ENCODE measurements at places on chromosomes 11 and 22.

DNA sequence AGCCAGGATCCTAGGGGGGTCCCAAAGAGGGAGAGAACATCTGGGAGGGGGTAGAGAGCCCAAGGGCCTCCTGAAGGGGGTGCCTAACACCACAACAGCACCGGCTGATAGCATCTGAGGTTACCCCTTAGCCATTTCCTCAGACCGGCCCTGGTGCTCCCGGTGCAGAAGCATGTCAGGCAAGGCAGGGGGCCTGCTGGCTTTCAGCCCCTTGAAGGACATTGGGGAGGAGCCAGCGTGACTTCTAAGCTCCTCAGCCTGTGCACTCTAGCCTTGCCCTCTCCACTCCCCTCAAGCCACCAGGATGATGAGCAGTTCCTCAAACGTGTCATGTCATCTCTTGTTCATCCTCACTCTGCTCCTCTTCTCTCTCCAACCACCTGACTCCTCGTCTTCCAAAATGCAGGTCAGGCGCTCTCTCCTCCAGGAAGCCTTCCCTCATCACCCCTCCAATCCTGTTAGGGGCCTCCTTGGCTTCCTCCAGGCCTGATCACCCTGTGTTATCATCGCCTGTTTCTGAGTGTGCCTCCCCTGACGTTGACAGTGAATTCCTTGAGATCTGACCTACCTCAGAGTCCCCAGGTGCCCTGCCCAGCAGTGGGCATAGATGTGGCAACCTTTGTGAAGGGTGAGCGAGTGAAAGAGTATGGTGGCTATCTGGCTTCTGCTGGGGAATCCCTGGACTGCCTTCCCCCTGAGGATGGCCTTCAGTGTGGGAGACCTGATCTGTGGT, 6.1 kb downstream of the P2RY2 start:
- no peak for DNase-seq

- no peak for DNase-seq
Measured at GRCh38 chr22:42642806-42643633, 2.6 kb upstream of the ATP5MGL start.

DNA sequence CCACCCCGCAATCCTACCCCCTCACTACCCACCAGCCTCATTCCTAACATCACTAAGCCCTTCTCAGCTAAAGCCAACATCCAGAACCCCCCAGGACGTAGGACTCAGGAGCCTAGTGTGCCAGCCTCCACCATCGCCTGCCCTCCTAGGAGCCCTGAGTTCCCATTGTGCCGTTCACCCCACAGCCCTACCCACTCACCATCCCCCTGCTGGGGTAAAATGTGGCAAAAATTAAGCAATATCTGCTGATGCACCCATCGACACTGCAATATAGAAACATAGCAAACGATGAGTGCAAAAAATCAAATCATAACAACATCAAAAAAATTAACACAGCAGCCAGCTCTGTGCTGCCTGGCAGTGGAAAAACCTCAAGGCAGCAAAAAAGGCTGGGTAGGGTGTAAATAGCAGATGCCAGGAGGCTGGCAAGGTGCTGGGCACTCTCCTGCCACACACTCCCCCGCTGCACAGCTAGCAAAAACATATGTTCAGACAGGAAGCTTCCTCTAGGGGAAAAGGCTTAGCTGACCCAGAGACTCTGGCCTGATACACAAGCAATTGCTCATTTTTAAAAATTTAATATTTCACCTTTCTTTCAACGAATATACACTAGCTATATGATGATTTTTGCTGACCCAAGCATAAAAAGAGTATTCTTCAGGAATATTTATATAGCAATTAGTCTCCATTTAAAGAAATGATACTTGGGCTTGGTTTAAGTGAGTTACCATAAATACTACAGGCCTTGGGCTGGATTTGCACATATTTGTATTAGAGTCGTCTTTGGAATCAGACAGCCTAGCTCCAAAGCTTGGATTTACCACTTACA, 33.8 kb downstream of the PRDM10 start:
- no peak for DNase-seq

GRCh38 chr11:72721276-72721675, 30.9 kb downstream of the ARAP1 start:
- no peak for DNase-seq

GRCh38 chr22:17331690-17332089, 37.6 kb upstream of the CECR2 start:
- no peak for DNase-seq

GRCh38 chr22:37301144-37301830, 19.0 kb downstream of the CYTH4 start:
- DNase-seq = no peak

- DNase-seq = no peak
Measured at GRCh38 chr11:17294033-17294432, 17.5 kb downstream of the NUCB2 start.

GRCh38 chr22:46147471-46148267, 2.7 kb upstream of the PPARA start:
- DNase-seq = peak; percentile 38

GRCh38 chr22:49066619-49067018, 761.1 kb downstream of the BRD1 start:
- DNase-seq = no peak

GRCh38 chr22:49765951-49766350, 61.7 kb downstream of the BRD1 start:
- no peak for DNase-seq

DNA sequence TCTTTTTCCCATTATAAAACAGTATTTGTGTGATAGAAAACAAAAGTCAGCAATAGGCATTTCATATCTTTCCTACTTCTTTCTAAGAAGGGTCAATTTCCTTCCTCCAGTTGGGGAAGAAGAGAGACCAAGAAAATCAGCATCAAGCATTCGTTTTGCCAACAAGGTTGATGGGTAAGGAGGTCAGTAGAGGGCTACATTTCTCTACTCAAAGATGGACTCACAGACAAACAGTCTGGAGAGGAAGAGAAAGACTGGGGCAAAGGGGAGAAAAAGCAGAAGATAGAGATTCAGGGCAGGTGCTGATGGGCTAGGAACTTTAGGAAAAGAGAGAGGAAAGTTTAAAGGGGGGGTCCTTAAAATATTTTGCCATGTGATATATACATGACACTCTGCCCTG, 8.6 kb upstream of the MTNR1B start:
- no peak for DNase-seq

GRCh38 chr11:65298131-65298535, 16.5 kb upstream of the CDC42EP2 start:
- no peak for DNase-seq

DNA sequence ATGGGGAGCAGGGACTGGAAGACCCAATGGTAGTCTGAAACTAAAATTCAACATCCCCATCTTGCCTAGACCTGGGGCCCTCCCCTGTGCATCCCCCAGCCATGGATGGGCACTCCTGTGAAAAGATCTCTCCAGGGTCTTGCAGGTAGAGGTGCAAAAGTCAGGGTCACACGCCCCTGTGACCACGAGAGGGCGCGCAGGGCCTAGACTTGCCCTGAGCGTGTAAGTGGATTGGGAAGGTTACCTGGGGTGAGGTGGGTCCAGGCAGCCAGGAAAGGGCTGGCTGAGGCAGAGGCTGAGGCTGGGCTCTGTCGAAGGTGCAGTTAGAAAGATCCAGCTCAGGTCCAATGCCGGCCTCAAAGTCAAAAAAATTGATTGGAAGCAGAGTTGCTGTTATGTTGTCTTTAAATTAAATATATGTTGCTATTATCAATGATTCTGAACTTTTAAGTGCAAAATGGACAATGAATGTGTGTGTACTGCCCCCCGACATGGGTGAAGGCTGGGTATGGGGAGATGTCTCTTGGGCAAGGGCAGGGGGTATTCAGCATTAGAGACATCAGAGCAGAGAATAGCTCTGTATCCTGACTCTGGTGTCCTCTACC, 4.8 kb upstream of the POU2F3 start:
- DNase-seq = peak; percentile 90

DNA sequence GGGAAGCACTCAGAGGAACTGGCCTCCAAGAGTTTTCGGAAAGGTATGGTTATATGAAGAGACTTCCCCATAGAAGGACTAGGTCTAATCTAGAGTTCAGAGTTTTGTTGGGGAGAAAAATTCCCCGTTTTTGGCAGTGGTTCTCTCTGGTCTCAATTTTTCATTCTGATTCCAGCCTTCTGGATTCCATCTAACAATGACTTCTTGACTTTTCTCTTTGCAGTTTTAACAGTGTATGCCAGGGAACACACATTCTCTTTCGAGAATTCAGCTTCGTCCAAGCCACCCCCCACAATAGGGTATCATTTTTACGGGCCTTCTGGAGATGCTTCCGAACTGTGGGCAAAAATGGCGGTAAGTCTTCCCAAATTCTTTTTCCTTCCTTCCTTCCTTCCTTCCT, 115.6 kb downstream of the CSTPP1 start:
- DNase-seq = no peak

- no peak for DNase-seq
Measured at GRCh38 chr11:37988031-37988430, 1390.0 kb upstream of the RAG2 start.

DNA sequence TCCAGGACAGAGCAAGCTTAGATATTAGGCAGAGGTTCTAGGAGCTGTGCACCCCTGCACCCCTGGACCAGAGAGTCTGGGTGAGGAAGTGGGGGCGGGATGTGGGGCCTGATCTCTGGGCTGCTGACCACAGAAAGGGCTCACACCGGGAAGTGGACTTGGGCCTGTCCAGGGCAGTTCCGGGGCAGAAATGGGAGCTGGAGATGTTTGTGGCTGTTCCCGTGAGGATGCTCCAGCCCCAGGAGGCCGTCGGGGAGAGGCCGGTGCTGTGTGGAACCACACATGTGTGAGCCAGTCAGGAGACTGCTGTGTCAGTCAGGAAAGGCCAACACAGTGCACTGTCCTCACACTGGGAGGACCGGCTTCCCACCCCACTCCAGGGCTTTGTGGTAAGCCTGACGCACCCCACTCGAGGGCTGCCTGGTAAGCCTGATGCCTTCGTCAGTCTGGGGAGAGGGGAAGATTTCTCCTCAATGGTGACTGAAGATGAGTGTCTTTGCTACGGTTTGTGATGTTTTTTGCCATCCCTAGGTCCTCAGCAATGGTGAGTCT, 741.0 kb downstream of the BRD1 start:
- DNase-seq = no peak

DNA sequence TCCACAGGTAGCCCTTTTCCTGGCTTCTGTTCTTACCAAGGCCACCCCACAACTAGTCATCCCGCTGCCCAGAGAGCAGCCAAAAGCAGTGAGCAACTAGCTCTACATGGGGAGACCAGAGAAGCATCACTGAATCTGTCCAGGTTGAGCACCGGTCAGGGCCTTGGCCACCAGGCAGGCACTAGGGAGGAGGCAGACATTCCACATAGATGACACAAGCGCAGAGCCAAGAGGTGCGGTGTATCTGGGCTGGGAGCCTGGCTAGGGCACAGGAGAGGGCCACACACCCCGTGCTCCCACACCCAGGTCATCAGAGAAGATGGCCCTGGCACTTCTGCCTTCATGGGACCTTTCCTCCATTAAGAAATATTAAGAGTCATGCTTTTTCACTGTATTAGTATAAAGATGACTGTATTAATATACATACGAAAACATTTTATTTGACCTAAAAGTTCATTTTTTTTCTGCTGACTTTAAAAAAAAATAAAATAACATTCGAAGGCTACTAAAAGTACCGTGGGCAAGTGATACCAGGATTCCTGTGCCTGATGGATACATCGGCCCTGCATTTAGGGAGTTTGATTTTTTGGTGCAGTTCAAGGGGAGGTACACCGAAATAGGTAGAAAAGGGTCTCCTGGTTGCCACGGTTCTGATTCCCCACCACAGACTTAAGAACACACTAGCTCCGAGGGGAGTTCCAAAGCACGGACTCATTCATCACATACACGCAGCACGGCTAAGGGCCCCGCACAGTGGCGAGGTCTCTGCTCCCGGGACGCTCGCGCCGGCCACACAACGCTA, 1.2 kb downstream of the DGCR2 start:
- DNase-seq = peak; percentile 74

GRCh38 chr11:130386056-130386455, 42.4 kb downstream of the ADAMTS8 start:
- no peak for DNase-seq

GRCh38 chr11:9066433-9066925, 24.9 kb downstream of the SCUBE2 start:
- no peak for DNase-seq

- no peak for DNase-seq
Measured at GRCh38 chr11:17098038-17098437, 20.6 kb upstream of the RPS13 start.

DNA sequence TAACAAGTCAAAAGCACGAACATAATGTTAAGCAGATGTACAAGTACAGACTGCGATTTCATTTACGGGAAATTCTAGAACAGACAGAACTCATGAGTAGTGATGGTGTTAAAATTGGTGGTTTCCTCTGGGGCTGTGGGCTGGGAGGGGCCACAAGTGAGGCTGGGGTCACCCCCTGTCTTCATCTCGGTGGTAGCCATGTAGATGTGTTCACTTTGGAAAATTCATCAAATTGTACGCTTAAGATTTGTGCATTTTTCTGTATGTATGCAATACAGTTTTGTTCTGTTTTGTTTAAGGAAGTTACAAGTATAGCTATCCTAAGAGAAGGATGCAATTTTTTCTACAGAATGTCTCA, 504 bp upstream of the ASCC2 start:
- no peak for DNase-seq

DNA sequence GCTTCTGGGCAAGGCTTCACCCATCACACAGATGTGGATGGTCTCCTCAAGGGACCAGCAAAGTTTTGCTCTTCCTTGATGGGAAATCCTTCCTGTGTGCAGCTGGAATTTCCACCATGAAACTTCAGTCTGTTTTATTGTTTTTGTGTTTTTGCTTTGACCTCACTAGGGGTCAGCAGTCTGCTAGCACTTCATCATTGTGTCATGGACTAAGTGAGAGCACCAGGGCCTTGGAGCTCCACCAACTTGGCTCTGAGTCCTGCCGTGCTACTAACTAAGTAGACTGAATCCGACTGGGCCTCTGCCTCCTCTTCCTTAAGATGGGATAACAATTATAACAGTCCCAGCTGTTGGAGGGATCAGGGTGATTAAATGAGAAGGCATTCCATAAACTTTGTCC, 305.8 kb upstream of the NCAM1 start:
- no peak for DNase-seq

DNA sequence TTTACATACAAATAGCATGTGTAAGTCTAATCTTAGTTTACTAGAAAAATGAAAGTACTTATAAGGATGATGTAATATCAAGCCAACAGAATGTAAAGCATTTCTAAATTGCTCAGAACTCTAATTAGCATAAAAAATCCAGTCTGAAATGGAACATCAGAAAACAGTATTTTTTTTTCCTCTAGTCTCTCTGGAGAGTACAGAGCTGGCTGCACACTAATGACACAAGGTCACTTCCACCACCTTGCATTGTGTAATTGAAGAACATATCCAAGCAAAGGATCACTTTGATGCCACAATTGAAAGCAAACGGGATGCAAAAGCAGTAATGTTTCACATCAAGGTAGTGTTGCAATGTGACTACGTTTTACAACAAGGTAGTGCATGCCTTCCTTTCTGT, 548.0 kb upstream of the LUZP2 start:
- no peak for DNase-seq

- peak; percentile 76 for DNase-seq
Measured at GRCh38 chr11:94880216-94880615, 93.1 kb downstream of the CWC15 start.

- no peak for DNase-seq
Measured at GRCh38 chr11:85806876-85807275, 4.1 kb downstream of the SYTL2 start.

All from RWPE1 (cell line).